Kidney glomerular epithelial cell (primary cell): ENCODE measurements at places on chromosomes 2 and 18.

GRCh38 chr18:4125627-4126230, 329.4 kb downstream of the DLGAP1 start:
- no peak for DNase-seq

DNA sequence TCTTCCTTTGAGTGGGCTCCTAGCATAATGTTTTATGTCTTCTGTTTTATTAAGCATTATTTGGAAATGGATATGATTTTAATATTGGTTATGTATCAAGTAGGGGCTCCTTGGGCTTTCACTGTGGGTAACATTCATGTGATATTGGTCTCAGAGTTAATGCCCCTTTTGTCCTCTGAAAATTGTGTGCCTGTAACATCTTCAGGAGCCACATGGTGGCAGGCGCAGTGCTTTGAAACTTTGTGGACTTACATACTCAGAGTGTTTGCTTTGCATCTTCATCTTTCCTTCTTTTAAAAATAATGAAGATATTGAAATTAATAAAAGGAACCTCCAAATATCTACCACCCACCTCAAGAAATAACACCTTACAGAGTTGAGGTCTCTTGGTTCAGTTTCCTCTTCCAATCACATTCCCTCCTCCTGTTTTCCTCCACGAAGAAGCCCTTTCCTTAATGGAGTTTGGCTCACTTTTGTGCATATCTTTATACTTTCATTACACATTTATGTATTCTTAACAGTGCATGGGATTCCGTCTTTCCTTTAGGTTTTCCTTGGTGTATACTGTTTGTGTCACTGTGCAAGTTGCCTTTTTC, 73.5 kb downstream of the LIMS1 start:
- DNase-seq, result no peak

DNA sequence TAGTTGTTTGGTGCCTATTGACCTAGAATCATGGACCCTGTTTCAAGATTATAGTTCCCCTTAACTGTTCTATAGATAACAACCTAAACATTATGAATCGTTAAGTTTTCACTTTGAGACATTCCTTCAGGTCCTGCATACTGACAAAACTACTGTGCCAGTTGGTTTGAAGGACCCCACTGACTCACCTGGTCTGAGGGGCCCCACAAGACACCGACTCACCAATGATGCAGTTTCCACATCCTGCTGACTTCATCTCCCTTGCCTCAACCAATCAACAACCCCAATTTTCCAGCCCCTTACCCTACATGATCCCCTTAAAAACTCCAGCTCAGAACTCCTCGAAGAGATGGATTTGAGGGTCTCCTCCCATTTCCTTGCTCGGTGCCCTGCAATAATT, 89.6 kb upstream of the CCDC141 start:
- DNase-seq, result no peak

DNA sequence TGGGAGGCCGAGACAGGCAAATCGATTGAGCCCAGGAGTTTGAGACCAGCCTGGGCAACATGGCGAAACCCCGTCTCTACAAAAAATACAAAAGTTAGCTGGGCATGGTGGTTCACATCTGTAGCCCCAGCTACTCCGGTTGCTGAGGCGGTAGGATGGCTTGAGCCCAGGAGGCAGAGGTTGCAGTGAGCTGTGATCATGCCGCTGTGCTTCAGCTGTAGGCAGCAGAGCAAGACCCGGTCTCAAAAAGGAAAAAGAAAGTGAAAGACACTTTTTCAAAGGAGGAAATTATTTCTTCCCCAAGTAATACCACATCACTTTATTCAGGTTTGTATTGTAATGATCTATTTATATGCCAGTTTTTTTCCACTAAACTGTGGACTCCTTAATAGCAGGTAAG, 35.7 kb upstream of the TAF4B start:
- no peak for DNase-seq

- no peak for DNase-seq
Measured at GRCh38 chr18:5668087-5668715, 124.4 kb upstream of the EPB41L3 start.

GRCh38 chr2:144583381-144583729, 63.4 kb upstream of the ZEB2 start:
- DNase-seq, result no peak
